Activated CD4-positive, alpha-beta T cell treated with anti-CD3 and anti-CD28 coated beads, Interleukin-2, amount 50 U/mL, for 4 hours (primary cell): ENCODE measurements at places on chromosomes 12 and 14.

GRCh38 chr12:102305486-102305885 lies 107.9 kb upstream of the PMCH start:
- DNase-seq: no peak

- no peak for DNase-seq
Measured at GRCh38 chr12:49195736-49196135, 6.9 kb upstream of the TUBA1A start.

DNA sequence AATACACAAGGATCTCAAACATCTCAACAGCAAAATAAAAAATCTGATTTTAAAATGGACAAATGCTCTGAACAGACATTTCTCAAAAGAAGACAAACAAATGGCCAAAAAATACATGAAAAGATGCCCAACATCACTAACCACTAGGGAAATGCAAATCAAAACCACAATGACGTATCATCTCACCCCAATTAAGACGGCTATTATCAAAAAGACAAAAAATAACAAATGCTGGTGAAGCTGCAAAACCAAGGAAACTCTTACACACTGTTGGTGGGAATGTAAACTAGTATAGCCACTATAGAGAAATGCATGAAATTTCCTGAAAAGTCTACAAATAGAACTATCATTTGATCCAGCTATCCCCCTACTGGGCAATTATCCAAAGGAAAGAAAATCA lies 145.0 kb downstream of the BTG1 start:
- DNase-seq: no peak

DNA sequence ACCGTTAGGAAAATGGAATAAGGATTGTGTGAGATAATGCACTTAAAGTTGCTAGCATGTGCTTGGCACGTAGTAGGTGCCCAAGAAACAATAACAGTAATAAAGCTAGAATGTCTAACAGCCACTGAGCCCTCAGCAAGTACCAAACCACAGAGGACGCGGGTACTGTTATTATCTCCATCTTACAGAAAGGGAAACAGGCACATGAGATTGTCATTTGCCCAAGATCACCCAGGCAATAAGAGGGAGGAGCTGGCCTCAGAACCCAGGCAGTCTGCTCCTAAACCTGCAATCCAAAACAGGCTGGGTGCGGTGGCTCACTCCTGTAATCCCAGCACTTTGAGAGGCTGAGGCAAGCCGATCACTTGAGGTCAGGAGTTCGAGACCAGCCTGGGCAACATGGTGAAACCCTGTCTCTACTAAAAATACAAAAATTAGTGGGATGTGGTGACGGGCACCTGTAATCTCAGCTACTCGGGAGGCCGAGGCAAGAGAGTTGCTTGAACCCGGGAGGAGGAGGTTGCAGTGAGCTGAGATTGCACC lies 5.1 kb upstream of the SDS start:
- no peak for DNase-seq

GRCh38 chr12:52054833-52055730 lies 3.8 kb downstream of the NR4A1 start:
- no peak for DNase-seq

GRCh38 chr14:23695664-23695999 lies 59.5 kb downstream of the DHRS2 start:
- DNase-seq: no peak

- no peak for DNase-seq
Measured at GRCh38 chr14:70013271-70013873, 134.2 kb downstream of the SMOC1 start.

DNA sequence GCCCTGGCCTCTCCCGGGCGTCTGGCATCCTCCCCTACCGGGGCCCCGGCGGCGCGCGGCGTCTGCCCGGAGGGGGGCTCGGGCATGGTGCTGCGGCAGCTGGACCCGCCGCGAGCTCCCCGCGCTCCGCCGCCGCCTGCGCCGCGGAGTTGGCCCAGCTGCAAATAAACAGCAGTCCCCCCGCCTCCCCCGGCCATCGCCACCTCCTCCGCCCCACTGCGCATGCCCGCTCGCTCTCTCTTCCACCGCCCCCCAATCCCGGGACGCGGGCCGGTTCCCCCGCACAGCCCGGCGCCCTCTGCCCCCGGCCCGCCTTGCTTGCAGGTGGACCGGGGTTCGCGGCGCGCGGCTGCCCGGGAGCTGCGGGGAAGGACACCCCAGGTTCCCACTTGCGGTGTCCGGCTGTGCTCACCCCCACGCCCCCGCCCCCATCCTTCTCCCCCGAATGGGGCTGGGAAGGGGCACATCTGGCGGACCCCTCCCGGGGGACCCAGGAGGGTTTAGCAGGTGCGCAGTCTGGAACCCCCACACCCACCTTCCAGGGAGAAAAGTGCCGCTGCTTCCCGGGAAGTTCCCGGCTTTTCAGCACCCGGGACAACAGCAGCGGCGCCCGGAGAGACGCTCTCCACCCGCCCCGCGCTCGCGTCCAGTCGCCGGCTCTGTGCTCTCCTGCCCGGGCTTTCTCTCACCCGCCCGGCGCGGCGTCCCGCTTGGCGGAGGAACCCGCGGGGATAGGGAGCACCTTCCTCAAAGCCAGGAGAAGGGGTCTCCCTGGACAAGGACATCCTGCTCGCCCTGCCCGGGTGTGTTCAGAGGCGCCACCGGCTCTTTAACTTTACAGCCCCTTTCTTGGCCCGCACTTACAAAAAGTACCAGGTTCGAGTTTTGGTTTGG lies at the start of gene TMTC1:
Gene TMTC1, minus strand, starts transcription at position 170 of the 894 bp plus-strand sequence. CDS start 191 bp downstream, outside the sequence.
- DNase-seq: no peak

GRCh38 chr12:75481013-75481705 lies 604 bp downstream of the GLIPR1 start:
- no peak for DNase-seq

DNA sequence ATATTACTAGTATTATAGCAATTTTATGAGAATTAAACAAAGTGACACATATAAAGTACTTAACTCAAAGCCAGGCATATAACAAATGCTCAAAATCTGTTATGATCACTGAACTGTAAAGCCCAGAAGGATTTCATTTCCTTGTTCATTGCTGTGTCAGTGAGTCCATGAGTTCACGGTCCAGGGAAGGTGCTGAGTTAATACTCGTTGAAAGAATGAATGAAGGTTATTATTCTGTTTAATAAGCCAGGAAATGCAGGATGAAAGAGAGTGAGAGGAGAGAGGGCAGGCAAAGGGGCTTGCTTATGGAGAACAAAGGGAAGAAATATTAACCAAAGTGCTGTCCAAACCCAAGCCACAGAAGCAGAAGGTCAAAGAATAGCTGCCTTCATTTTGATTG lies 40.2 kb upstream of the NT5DC3 start:
- DNase-seq: no peak

GRCh38 chr12:105107494-105108371 lies at the start of gene WASHC4:
Gene WASHC4, plus strand, starts transcription at chr12:105107731. Its CDS starts 70 bp downstream, at chr12:105107801.
- peak; percentile 89 for DNase-seq

- DNase-seq: no peak
Measured at GRCh38 chr14:24240110-24240918, 2.1 kb downstream of the TINF2 start.

- DNase-seq: no peak
Measured at GRCh38 chr12:124870515-124870914, 6.9 kb upstream of the SCARB1 start.

DNA sequence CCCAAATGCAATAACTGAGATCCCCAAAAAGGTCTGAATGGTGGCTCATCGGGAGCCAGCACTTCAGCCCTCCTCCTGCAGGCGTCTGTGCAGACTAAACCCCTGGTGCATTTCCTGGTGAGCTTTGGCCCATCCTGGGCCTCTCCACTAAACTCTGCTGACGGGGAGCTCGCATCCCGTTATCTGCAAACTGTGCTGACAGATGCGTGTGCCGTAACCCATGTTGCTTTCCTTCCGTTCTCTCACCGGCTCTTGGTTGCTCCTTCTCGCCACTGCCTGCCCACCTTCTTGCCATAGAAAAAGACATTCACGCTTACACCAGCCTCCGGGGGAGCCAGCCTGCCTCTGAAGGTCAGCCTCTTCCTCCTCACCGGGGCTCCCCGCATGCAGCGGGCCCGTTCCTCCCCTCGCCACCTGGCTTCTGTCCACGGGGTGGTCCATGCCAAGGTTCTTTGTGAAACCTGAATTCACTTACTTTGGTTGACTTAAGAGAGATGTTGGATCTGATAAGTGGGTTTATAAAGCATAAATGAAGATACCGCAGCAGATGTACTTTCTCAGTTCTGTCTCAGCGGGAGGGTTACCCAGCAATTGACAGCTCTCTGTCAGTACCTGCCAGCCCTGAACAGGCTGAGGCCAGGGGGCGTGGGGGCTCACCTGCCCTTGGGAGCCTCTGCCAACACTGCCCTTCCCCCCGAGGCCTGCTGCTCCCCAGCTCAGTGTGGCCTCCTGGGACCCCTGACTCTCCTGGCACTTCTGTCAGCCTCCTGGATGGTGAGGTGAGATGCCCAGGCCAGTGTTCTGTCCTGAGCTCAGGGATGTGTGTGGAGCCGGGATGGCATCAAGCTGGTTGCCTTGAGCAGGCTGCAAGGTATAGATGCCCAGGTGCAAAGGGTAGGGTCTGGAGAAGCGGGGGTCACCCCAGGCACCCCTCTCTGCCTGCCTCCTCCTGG lies 14.2 kb downstream of the ZFYVE21 start:
- no peak for DNase-seq

GRCh38 chr12:58710901-58711300 lies 209.4 kb downstream of the LRIG3 start:
- no peak for DNase-seq

DNA sequence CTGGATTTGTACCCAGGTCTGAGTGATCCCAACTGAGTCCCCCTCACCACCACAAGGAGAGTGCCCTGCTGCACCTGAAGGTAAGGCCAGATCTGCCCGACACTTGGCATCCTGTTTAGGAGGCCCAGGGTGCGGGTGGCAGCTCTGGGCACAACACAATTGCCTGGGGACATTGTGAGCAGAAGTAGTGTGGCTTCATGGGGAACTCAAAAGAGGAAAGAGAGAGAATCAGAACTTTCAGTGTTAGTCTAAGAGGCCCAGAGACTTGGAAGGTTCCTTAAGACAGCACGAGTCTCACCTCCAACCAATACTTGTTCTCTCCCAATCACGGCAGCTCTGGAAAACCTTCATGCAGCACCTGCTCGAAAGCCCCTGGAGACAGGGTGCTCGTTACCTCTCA lies 6.6 kb upstream of the SLC8B1 start:
- no peak for DNase-seq

- DNase-seq: no peak
Measured at GRCh38 chr12:497501-498160, 37.9 kb downstream of the B4GALNT3 start.

- DNase-seq: no peak
Measured at GRCh38 chr14:65267856-65268255, 144.7 kb upstream of the FUT8 start.

GRCh38 chr14:35689000-35689460 lies 120.1 kb downstream of the RALGAPA1 start:
- no peak for DNase-seq

DNA sequence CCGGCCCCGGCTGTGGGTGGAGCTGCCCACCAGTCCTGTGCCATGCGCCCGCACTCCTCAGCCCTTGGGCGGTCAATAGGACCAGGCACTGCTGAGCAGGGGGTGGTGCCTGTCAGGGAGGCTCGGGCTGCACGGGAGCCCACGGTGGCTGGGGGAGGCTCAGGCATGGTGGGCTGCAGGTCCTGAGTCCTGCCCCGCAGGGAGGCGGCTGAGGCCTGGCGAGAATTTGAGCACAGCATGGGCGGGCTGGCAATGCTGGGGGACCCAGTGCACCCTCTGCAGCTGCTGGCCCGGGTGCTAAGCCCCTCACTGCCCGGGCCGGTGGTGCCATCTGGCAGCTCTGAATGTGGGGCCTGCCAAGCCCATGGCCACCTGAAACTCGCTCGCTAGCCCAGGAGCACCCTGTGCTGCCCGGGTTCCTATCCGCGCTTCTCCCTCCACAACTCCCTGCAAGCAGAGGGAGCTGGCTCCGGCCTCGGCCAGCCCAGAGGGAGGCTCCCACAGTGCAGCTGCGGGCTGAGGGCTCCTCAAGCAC lies 1371.1 kb downstream of the FSCB start:
- no peak for DNase-seq

DNA sequence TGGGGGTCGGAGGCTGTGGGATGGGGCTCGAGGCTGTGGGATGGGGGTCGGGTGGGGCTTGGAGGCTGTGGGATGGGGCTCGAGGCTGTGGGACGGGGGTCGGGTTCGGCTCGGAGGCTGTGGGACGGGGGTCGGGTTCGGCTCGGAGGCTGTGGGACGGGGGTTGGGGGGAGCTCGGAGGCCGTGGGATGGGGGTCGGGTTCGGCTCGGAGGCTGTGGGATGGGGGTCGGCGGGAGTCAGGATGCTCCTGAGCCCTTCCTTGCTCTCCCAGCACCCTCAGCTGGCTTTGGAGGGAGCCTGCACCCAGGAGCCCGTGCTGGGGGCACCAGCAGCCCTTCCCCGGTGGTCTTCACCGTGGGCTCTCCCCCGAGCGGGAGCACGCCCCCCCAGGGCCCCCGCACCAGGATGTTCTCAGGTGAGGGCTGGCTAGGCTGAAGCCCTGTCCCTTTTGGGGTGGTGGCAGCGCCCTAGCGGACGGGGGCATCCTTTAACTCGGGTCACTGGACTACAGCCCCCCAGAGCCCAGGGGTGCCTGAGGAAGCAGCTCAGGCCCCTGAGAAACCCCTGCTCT lies 11.9 kb upstream of the PUS1 start:
- peak; percentile 40 for DNase-seq

DNA sequence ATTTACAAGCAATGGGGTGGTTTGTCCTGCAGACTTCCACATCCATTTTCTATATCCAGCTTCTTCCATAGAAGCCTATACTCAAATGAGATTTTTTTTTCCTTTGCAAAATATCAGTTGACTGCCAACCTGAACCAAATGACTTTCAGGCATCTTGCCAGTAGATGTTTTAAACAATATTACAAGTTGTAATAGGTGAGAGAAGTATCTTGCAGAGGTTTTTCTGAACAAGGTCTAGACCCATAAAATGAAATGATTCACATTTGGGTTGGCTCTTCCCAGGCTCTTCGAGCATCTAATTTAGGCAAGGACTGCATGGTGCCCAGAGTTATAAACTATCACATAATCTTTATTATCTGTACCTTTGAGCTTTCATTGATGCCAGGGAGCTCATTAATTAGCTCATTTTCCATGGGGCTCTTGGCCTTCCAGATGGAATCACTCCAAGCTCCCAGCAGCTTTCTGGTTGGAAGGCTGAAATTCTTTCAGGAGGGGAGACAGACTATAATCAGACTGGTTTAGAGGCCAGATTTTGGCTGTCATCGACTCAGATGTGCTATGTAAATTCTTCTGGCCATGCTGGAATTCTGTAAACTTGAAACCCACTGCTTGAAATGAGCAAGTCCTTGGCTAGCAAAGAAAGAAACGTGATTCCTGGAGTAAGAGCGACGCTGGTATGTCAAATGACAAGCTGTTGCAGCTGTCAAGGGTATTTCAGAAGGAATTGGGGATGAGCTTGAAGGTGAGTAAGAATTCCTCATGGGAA lies 32.2 kb upstream of the DICER1 start:
- no peak for DNase-seq

- no peak for DNase-seq
Measured at GRCh38 chr14:33127531-33127930, 188.9 kb downstream of the NPAS3 start.
